Activated CD4-positive, alpha-beta T cell treated with anti-CD3 and anti-CD28 coated beads, Interleukin-2, Interleukin-4, amounts not matched to agents 100 ng/mL and 50 ng/mL, durations not matched to agents 16 hours and 8 hours (primary cell): ENCODE measurements at places on chromosomes 11 and 22.

DNA sequence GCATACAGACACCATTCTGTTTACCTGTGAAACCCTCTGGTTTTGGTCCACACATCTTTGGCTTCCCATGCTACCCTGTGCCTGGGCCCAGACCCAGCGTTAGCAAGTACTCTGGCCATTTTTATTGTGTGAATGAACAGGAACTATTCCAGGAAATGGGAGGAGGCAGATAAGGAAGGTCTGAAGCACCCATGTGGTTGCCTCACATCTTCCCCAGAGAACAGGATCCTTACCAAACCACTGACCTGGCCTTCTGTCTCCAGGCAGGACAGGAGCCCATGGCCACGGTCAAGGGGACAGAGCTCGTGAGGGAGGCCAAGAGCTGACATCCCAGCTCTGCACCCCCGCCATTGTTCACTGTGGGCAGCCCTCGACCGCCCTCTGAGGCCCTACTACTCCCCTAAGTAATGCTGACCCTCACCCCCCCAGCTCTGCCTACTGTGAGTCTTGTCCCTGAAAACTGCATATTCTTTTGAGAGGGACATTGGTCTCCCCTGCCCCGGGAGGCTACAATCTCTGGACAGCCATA lies 97.7 kb upstream of the TP53I11 start:
- no peak for DNase-seq

DNA sequence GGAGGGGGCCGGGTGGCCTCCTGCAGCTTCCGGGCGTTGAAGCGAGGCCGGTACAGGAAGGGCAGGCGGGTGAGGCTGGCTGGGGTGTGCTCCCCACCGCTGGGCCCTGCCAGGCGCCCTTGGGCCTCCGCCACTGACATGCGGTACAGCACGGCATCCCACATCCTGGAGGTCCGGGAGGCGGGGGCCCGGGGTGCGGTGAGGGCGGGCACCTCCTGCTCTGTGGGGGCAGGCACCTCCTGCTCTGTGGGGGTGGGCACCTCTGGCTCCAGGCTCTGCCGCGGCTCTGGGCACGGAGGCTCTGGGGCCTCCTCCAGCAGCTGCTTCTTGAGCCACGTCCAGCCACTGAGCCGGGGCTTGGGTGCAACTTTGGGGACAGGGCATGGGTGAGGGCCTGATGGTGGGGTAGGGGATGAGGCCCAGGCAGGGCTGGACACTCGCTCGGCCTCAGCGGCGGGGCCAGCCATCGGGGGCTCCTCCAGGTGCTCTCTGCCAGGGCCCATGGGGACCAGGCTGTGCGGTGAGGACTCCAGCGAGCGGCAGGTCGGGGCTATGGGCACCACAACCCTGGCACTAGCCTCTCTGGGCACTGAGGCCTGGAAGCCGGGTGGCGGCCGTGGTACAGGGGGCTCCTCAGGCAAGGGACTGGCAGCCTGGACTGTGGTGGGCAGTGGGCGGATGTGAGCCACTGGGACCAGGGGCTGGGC lies 2.3 kb downstream of the PRR33 start:
- DNase-seq: peak; percentile 82

DNA sequence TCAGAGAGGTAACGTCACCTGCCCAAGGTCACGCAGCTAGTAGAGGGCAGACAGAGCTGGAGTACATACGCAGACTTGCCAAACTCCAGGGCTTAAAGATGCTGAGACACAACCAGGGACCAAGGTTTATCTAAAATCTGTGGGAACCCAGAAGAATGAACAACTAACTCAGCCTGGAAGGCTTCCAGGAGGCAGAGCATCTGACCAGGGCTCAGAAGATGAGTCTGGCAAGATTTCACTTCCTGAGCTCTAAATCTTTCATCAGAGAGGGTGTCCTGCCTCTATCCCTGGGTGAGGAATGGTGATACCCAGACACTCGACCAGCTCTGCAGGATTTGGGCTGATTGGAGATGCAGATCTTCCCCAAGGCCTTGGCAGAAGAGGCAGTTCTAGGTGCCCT lies 9.1 kb downstream of the GAL3ST1 start:
- DNase-seq: no peak

- peak; percentile 35 for DNase-seq
Measured at GRCh38 chr11:64358907-64359711, at the start of gene RPS6KA4. RPS6KA4 (plus strand) TSS chr11:64359162; CDS start chr11:64359236, 74 bp downstream.

DNA sequence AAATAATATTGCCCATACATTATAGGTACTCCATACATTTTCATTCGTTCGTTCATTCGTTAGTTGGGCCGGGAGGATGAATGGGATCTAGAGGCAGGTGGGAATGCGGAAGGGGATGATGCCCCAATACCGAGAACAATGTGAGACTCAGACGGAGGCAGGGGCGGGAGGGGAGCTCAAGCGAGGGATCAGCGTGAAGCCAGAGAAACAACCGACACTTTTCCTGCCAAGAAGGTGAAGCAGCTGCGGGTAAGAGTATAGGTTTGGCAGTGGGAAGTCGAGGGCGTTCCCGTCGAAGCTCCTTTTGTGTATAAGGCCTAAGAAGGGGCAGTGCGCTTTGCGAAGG lies 1.1 kb upstream of the ARHGEF17 start:
- DNase-seq: no peak

DNA sequence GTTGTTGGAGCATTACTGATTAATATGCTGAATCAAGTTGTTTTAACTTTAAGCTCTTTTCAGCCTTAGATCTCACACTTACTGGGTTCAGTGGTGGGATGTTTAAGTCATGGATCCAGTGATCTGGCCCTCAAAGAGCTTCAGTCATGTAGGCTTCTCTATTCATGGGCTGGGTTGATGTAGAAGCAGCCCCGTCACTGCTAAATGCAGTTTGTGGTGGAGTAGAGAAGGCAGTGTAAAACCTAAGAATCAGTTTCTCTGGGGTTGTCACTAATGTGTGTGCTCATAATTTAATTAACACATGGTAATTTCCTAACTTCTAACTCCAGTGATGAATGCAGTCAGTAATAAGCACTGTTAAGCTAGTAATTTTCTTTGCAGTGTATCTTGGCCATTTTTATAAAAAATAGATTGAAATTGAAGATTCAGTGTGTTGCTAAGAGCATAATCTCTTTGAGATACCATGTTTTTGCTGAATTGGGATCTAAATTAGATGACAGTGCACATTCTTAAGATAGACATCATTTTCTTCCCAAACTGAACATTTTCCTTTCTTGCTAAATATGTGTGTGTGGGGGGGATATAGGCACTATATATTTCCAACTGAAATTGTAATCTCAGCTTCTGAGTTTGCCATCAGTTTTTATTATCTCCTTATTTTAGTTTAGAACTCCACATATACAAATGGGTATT lies 9.0 kb downstream of the SPCS2 start:
- no peak for DNase-seq
